ENCODE measurements at places on chromosomes 5 and 9. TPM values are rescaled to one million over a fixed set of nuclear protein-coding genes. Genes with fewer than 3 reads are reported as not detected.

The CDH10 gene
- polyA plus RNA-seq: 1.9 TPM

The C9 gene
- not detected for polyA plus RNA-seq

The SH3TC2 gene
- polyA plus RNA-seq: 0.78 TPM

The TEX48 gene
- polyA plus RNA-seq: not detected

The RAB3C gene
- polyA plus RNA-seq: 0.32 TPM

DNA sequence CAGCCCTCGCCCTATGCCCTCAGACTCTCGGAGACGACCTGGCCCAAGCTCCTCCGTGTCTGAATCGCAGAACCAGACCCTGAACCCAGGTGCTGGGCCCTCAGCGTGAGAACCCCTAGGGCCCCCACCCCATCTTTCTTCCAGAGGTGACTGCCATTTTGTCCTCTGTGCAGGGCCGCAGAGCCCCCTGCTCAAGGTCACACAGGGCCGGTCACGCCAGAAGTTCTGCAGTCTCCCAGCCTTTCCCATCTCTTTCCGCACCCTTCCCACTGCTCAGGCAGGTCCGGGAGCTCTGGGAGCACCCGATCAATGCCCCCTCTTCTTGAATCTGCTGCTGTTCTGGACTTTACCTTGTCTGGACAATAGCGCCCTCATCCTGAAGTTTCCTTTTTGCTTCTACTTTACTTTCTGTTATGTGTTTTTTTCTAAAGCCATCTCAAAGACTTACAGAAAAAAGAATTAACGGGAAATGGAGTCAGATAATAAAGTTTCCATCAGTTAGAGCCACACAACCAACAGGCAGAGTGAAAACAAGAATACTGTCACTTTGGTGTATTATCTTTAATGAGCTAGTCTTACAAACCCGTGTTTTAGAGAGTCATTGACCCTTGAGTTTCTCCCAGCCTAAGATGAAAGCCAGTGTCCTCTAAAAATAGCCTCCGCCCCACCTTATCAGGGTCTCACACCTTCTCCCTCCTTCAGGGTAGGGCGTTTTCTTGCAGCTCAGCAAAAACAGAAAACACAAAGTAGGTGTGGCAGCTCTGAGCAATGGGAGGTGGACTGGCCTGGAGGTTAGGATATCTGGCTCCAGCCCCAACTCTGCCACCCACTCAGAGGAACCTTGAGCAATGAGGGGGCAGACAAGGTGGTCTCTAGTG is 1.8 kb downstream of the TMOD1 start:
- no peaks in the 10 kb centered on the region for H3K36me3 ChIP-seq
- peak; percentile 73 for DNase-seq
- H3K27ac ChIP-seq: peak overlapping the region; percentile 98
- H3K4me1 ChIP-seq: peaks cover 32% of the 10 kb centered on the region
- H3K4me3 ChIP-seq: peak overlapping the region; percentile 86
- peaks cover 14% of the 10 kb centered on the region for H3K27me3 ChIP-seq

DNA sequence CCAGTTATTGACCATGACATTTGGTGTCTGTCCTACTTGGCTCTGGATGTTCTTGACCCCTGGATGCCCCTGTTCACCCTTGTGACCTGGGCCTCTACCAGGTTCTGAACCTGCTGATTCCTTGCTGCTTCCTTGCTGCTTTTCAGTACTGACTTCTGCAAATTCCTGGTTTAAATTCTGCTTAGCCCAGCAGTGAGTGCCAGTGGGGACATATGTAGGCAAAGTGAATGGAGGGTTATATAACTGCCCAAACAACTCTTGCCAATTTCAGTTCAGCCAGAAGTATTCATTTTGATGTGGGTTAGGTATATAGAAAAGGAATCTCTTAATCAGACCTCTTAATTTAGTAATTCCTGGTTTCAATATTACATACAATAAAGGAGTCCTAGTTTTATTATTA is 220.6 kb downstream of the TAF11L14 start:
- no peak overlapping the region for H3K4me3 ChIP-seq
- H3K27ac ChIP-seq: no peak overlapping the region
- no peaks in the 10 kb centered on the region for H3K36me3 ChIP-seq
- no peaks in the 10 kb centered on the region for H3K4me1 ChIP-seq

GRCh38 chr5:177376107-177376506 is 8.1 kb upstream of the SLC34A1 start:
- H3K4me1 ChIP-seq: peaks cover 5% of the 10 kb centered on the region
- no peak for DNase-seq
- H3K36me3 ChIP-seq: no peaks in the 10 kb centered on the region
- H3K27me3 ChIP-seq: no peaks in the 10 kb centered on the region

- no peak overlapping the region for H3K4me3 ChIP-seq
- no peaks in the 10 kb centered on the region for H3K27me3 ChIP-seq
- no peak for DNase-seq
- H3K27ac ChIP-seq: no peak overlapping the region
Observed at GRCh38 chr9:136081113-136081825, 13.8 kb downstream of the NACC2 start.

DNA sequence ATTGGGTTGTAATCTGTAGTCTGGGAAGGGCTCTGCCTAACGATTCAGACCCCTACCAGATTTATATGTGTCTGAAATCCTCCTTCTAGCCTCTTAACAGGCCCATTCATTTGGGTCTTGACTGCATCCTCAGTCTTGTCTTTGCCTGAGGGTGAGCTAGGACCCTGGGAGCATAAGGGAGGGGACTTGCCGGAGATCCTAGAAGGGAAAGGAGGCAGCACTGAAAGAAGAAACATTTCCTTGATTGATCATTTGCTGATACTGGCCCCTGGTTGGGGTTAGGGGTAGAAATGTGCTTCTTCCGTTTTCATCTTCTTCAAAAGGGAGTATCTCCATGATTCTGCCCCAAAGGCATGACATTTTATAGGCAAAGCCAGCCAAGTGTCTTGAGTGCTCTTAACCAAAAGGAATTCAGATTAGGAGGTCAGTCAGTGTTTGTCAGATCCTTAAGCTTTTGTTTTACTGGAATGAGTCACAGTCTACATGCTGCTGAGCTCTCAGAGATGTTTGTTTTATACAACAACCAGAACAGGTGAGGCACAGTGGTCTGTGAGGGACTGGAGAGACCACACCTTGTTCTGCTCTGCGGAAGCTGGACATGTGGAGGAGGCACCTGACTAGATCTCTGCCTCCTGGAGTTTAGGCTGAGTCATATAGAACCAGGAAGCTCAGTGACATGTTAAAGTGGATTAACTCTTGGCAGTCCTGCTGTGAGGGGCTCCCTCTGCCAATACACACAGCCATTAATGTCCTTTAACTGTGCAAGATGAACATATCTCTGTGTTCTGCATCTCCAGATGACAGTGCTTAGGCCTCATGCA is 37.7 kb downstream of the PCDHAC2 start:
- peak; percentile 13 for DNase-seq
- H3K4me1 ChIP-seq: peaks cover 29% of the 10 kb centered on the region
- no peaks in the 10 kb centered on the region for H3K36me3 ChIP-seq

DNA sequence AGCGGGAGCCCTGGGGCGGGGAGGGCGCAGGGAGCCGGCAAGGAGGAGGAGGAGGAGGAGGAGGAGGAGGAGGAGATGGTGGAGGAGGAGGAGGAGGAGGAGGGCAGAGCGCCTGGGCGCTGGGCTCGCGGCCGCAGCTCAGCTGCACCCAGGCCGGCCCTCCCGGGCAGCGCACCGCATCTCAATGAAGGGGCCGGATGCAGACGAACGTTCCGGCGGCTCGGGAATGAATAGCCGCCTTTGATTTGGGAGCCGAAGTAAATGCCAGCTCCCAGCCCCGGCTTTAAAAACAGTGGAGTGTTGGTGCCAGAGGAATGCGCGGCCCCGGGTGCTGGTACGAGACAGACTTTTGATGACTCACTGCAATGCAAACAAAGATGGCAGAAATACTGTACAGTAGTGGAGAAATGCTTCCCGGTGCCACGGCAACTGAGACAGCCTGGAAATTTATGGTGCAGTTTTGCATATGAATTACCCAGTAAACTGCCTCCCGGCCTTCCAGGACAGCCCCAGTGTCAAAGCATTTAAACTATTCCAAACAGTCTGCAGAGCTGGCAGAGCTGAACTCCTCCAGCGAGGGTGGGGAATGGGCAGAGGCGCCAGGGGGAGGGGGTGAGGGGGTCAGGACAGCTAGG is 43.1 kb downstream of the NACC2 start:
- no peak overlapping the region for H3K27ac ChIP-seq
- peak; percentile 94 for DNase-seq
- H3K4me3 ChIP-seq: peak overlapping the region; percentile 42
- peaks cover 9% of the 10 kb centered on the region for H3K4me1 ChIP-seq

DNA sequence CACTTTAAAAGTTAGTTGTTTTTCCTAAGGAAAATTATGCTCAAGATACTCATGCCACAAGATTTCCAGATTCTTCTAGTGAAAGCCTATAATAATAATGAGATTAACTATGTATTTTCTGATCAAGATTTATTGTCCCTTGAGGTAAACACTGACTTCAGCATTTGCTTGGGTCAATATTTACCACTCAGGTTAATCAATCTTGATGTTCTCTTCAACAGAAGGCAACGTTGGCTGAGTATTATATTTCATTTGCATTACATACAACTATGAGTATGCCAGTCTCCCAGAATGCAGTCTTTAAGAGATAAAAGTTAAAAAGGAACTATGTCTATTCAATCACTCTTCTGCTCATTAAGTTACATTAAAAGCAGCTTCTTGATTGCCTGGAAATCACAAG is 115.6 kb downstream of the GPR21 start:
- no peaks in the 10 kb centered on the region for H3K4me1 ChIP-seq
- no peak overlapping the region for H3K27ac ChIP-seq
- no peak overlapping the region for H3K4me3 ChIP-seq
- H3K27me3 ChIP-seq: no peaks in the 10 kb centered on the region
- DNase-seq: no peak

DNA sequence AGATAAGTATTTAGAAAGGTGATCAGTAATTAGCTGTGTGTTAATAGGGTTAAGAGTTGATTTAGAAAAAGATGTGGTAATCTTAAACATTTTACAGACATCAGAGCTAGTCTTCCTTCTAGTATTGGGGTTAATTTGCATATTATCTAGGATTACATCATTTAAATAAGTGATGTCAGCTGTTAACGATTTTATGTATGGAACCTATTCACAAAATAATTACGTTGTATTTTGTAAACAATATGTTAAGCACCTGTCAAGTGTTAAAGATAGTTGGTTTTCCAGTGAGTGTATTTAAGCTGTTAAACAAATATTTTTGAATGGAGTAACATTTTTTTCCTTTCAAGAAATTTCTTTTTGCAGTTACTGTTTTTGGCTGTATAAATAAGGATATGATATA is 2.2 kb downstream of the DCP2 start:
- no peaks in the 10 kb centered on the region for H3K36me3 ChIP-seq
- no peak for DNase-seq
- H3K27ac ChIP-seq: no peak overlapping the region
- H3K4me1 ChIP-seq: peaks cover 21% of the 10 kb centered on the region
- no peaks in the 10 kb centered on the region for H3K27me3 ChIP-seq

- H3K27ac ChIP-seq: no peak overlapping the region
- H3K36me3 ChIP-seq: no peaks in the 10 kb centered on the region
- peaks cover 9% of the 10 kb centered on the region for H3K4me1 ChIP-seq
Observed at GRCh38 chr5:123083298-123083697, 5.7 kb upstream of the PRDM6 start.

DNA sequence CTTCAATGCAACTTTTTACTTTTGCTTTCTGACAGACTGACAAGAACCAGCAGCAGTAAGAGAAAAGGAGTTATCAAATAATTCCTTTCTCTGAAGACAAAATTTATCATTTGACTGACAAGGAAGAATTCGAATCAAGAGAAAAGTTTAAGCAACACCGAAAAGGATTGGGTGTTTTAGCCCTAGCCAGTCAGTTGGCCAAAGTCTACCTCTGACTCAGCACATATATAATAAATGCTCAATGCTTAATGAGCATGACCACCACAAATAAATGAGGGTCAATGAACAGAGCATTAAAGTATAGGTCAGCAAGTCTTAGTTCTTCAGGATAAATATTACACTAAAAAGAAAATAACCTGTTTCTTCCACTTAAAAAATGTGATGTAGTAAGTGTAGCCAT is 1603.5 kb upstream of the C9orf72 start:
- H3K4me3 ChIP-seq: no peak overlapping the region
- H3K4me1 ChIP-seq: no peaks in the 10 kb centered on the region
- H3K36me3 ChIP-seq: no peaks in the 10 kb centered on the region

DNA sequence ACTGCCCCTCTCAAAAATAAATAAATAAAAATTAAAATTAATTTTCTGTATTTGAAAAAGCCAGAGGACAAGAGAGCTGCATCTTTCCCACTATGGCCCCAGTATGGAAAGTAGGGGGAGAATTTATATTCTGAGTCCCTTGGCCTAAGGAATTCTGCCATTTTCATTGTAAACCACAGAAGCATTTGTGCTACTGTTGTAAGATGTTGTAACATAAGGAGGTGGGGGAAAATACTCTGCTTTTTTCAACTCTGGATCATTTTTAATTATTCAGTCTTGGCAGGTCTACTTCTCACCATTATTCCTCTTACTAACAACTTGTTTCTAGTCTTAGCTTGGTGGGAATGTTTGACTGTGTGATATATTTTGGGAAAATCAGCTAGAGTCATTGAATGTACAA is 52.3 kb upstream of the APC start:
- H3K36me3 ChIP-seq: no peaks in the 10 kb centered on the region
- H3K27me3 ChIP-seq: no peaks in the 10 kb centered on the region
- H3K27ac ChIP-seq: no peak overlapping the region
- no peak overlapping the region for H3K4me3 ChIP-seq
- no peak for DNase-seq

- no peak for DNase-seq
- no peaks in the 10 kb centered on the region for H3K36me3 ChIP-seq
- H3K27ac ChIP-seq: no peak overlapping the region
Observed at GRCh38 chr9:73026375-73026774, 73.5 kb upstream of the ALDH1A1 start.

DNA sequence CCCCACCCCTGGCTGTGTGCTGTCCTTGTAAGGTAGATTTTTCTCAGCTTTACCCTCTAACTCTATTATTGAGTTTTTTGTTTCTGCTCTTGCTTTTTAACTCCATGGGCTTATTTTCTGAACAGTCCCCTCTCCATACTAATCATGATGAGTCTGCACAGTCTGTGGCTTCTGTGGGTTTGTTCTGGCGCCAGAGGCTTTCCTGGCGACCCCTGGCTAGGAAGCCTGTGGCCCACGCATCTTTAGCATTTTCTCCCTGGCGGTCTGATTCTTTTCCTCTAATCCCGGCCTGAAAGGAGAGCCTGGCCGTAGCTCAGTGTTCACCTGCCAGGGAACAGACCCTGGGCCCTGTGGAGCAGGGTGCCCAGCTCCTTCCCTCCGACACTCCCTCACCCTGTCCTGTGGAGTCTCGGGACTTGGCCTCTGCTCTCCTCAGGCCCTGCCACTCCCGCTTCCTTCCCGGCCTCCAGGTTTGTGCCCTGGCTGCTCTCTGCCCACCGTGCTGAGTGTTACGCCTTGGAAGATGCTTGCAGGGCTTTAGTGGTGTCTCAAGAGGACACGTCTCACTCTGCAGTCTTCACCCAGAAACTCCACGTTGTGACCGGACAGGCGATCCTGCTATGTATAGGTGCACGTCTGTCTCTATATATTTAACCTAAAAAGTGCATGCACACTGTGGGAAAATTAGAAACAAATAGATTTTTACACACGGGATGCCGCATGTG is 31.7 kb upstream of the LRRC14B start:
- no peaks in the 10 kb centered on the region for H3K27me3 ChIP-seq
- no peak overlapping the region for H3K27ac ChIP-seq
- H3K36me3 ChIP-seq: peaks cover 3% of the 10 kb centered on the region
- no peak overlapping the region for H3K4me3 ChIP-seq
- no peaks in the 10 kb centered on the region for H3K4me1 ChIP-seq

All from cardiac muscle cell (in vitro differentiated cells and primary cell).